ENCODE measurements at places on chromosomes 5 and 9. TPM values are rescaled to one million over a fixed set of nuclear protein-coding genes. Genes with fewer than 3 reads are reported as not detected.

- no peak for DNase-seq
These were observed 12.5 kb upstream of the NOTCH1 start for GRCh38 chr9:136558373-136558772.

GRCh38 chr5:67732471-67732870 lies 483.1 kb upstream of the PIK3R1 start:
- no peak for DNase-seq

DNA sequence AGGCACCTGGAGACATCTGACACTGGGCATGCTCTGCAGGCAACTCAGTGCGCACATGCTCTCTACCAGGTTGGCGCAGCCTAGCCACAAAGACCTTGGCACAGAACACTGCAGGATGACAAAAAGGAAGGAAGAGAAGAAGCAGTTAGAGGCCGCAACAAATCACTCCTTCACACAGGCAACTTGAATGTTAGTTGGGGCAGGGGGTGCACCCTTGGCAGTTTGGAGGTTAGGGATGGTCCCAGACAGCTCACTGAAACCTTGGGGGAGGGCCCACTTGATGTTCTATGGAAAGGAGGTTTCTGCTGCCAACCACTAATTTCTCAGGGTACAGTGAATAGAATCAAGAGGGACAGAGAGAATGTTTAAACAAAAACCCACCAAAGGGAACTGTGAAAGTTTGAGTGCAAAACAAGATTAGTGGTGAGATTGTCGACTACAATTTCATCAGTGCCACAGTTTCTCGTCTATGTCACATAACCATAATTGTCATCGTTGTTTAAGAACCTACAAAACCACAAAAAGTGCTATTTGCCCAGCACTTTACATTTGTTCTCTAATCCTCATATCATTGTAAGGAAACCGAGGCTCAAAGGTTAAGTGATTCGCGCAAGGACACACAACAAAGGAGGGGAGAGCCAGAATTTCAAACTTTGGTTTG lies 48.7 kb downstream of the FBXW11 start:
- DNase-seq, result no peak

GRCh38 chr5:119313658-119314605 lies 41.9 kb upstream of the TNFAIP8 start:
- no peak for DNase-seq

GRCh38 chr5:178373711-178374110 lies 141.1 kb upstream of the PHYKPL start:
- no peak for DNase-seq

GRCh38 chr9:137656416-137656815 lies 37.6 kb downstream of the EHMT1 start:
- no peak for DNase-seq

GRCh38 chr9:76703270-76703669 lies 61.0 kb upstream of the PCA3 start:
- peak; percentile 57 for DNase-seq

GRCh38 chr5:157390551-157391297 lies 69.3 kb upstream of the NIPAL4 start:
- no peak for DNase-seq

DNA sequence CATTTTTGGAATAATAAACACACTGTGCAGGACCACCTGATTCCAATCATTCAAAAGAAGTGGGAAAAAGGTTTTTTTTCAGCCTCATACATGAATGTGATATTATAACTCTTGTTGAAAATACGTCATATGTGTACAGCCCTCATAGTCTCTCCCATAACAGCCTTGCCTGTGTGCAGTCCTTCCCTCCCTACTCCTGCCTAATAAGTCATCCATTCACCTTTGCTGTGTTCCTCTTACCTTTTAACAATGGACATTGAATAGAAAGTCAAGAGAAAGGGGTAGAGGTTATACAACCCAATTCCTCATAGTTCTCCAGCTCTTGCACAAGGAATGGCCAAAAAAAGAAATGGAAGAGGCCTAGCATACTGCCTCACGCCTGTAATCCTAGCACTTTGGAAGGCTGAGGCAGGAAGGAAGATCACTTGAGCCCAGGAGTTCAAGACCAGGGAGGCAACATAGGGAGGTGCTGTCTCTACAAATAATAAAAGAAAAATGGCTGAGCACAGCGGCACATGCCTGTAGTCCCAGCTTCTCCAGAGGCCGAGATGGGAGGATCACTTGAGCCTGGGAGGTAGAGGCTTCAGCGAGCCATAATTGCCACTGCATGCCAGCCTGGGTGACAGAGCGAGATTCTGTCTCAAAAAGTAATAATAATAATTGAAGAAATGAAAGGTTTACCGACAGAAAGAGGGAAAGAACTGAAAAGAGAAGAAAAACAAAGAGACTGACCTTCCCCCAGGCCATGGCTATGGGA lies 356.1 kb upstream of the KIF2A start:
- no peak for DNase-seq

- DNase-seq, result no peak
These were observed 2.3 kb downstream of the SLC44A1 start for GRCh38 chr9:105246656-105247173.

- no peak for DNase-seq
These were observed 149.7 kb downstream of the ESM1 start for GRCh38 chr5:54835647-54836046.

DNA sequence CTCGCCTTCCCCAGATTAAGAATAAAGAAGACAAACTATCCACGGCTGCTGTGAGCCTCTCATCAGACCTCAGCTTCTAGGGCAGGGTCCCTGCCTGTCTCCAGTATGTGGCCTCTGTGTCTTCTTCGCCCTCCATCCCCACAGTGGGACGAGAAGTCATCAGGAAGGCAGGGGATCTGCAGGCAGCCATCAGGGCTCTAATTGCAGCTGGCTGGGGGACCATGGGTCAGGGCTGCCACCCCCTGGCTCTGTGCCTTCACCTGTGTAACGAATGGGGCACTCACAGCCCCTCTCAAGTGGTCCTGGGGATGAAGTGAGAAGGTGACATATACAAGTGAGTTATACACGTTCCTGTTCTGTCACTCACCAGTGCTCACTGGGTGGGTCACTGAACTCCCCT lies 139.8 kb downstream of the KCNIP1 start:
- no peak for DNase-seq

DNA sequence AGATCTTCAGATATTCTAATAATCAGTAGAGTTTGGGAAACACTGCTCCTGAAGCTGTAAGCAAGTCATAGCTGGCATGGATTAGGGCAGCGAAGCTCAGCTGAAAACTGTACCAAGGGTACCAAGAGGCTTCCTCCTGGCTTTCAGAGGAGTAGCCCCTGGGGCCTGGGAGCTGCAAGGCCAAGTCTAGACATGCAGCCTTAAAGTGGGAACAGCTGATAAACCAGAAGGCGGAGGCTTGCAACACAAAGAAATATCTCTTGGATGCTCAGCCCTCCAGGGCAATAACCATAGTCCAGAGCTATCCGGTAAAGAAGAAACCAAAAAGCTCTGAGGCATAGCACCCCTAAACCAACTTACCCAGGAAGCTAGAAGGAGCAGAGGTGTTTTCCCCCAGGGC lies 51.5 kb downstream of the MRPS30 start:
- no peak for DNase-seq

GRCh38 chr9:121478816-121479676 lies 20.6 kb downstream of the GGTA1 start:
- DNase-seq, result no peak

DNA sequence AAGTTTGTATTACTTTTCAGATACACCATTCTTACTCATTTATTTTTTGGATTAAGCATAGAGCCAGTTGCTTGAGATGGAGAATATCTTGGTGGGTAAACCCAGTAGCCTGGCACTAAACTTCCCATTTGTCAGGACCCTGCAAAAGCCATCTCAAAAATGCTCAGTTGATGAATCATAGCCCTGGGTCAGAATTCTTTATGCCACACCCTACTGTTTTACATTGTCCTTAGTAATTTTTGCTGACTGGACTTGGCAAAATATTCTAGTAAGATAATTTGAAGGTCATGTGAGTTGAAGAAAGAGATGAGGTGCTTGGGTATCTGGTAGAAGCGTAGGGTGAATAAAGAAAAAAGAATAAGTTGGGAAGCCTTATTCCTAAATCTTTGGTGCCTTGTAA lies 50.7 kb downstream of the C7 start:
- DNase-seq, result no peak

GRCh38 chr5:83077662-83078261 lies 415 bp downstream of the XRCC4 start:
- no peak for DNase-seq

DNA sequence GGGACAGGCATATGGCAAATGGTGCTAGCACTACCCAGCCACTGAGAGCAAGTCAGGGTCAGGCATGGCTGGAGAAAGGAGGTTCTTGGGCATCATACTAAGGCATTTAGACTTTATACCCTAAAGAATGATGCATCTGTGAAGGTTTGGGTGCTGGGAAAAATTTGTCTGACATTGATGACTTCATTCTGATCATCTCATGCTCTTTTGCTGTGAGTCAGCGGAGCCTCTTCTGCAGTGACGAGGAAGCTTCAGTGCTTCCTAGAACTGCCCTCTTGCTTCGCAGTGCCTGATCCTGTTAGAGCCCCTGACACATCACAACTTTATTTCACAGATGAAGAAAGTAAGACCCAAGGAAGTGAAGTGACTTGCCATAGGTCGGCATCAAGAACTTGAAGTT lies 266.6 kb upstream of the GAS1 start:
- no peak for DNase-seq

- no peak for DNase-seq
These were observed 188.5 kb downstream of the COX7C start for GRCh38 chr5:86806206-86806605.

DNA sequence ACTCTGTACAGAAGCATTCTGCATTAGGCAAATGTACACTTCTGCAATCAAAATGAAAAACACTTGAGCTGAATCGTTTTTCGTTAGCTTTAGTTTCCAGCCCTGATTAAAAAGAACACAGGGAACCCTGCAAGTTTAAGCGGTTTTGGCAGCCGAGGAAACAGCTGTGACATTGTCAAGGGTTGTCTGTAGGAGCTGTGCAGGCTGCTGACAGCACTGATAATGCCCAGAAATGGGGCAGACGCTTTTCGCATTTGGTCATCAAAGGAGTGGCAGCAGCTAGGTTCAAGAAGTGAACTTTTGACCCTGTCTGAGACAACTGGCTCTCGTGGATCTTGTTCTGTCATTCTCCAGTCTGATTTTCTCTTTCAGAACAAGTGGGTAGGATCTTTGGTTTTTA lies 165.6 kb upstream of the CCDC152 start:
- no peak for DNase-seq

DNA sequence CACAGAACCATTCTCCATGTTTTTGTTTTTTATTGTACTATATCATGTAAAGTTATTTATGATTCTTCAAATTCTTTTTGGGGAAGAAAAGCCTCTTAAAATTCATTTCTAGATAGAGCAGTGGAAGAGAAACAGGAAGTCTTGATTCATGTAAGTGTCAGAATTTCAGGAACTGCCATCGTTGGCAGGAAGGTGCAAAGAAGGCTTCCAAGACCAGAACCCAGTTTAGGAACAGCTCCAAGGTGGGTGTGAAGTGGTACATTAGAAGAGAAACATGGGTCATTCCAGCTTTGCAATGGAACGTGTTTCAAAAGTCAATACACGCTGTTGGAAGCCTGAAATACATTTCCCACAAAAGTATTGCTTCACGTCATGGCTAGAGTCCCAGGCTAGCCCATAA lies 14.8 kb downstream of the SAXO1 start:
- DNase-seq, result no peak

GRCh38 chr5:147436596-147436995 lies 73.3 kb downstream of the DPYSL3 start:
- DNase-seq, result no peak

DNA sequence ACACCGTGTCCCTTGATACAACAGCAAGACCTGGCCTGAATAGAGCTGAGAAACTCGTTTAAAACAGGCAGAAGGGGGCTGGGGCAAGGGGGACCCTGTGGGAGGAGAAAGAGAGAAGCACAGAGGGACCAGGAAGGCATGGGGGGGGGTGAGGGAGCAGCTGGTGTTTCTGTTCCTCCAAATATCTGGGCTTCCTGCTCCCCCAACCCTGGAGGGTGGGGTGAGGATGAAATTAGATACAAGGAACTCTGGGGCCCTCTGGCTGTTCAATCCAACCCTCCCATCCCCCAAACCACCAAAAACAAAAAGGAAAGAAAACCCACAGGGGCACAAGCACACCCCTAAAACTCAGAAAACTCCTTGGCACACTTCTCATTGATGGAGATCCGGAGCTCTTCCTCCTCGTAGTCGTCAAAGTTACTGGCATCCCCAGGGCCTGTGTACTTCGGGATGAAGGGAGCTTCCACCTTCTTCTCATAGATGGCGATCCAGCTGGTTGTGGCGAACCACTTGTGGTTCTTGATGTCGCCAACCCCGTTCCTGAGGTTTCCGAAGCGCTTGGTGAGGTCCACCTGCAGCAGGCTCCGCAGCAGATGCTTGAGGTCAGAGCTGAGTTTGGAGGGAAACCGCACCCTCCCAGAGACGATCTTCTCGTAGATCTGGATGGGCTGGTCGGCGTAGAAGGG lies 1.1 kb downstream of the PRKACG start:
- DNase-seq, result no peak

DNA sequence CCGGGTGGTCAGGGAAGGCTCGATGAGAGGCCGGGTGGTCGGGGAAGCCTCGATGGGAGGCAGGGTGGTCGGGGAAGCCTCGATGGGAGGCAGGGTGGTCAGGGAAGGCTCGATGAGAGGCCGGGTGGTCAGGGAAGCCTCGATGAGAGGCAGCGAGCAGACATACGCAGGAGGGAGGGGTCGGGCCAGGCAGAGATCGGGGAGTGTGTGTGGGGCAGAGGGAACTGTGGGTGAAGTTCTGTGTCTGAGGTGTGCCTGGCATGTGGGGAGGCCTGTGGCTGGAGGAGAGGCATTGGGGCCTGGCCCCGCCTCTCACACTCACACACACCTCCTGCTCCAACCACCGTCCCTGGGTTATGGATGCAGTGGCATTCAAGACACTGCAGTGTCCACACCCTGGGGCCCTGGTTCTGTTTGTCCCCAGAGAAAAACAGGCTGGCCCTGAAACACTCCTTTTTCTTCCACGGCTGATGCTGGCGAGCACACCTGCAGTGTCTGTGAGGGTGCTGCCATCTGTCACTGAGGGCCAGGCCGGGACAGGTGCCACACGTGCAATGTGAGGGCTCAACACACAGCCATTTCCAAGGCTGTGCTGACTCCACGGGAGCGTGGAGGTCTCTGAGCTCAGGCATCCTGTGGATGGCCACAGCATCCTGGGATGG lies 6.5 kb upstream of the PLEKHG4B start:
- no peak for DNase-seq

GRCh38 chr5:68839019-68839552 lies 254.7 kb upstream of the SLC30A5 start:
- DNase-seq, result no peak

GRCh38 chr5:150787656-150788055 lies 9.1 kb downstream of the SMIM3 start:
- DNase-seq, result no peak

The SHISAL2B gene
- not detected for total RNA-seq

The WNK2 gene
- total RNA-seq, result not detected

The ANKDD1B gene
- 0.20 TPM for total RNA-seq

The CCL28 gene
- 0.85 TPM for total RNA-seq

The GABRA1 gene
- not detected for total RNA-seq

The RAB3C gene
- total RNA-seq, result 0.14 TPM

The ANGPTL2 gene
- 17.8 TPM for total RNA-seq

The CTXN3 gene
- total RNA-seq, result not detected

The AHRR gene
- 5.4 TPM for total RNA-seq

The TRIM36 gene
- 0.74 TPM for total RNA-seq

The PTPRD gene
- total RNA-seq, result 0.60 TPM

Measured in pulmonary artery endothelial cell (primary cell).